Progenitor cell of endocrine pancreas (in vitro differentiated cells): ENCODE measurements at places on chromosomes 1 and 21.

DNA sequence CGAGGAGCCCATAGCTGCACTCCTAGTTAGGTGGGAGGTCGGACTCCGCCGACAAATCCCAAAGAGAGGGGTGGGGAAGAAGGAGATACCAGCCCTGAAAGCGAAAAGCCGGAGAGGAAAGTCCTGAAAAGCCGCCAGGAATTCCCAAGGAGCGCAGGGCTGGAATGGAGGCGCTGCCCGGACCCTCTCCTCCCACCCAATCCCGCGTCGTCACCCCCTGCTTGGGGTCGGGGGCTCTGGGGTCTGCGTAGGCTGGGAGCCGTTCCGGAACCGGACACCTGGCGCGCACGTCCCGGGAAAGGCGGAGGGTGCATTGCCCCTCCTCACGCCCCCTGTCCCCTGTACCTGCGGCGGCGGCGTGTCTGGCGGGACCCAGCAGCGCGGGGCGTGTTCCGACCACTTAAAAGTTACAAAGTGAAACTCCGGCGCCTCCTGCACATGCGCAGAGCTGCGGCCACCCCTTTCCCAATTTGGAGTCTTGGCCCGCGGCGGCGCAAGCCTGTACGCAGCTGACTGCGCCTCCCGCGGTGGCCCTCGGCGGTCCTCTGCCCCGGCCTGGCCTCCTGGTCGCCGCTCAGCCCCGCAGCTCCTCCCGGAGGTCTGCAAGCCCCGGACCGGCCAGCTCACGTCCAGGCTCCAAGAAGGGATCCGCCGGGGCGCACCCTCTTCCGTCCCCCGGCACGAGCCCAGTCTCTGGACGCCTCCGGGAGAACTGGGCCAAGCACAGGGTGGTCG is at the start of gene TMEM63A:
TMEM63A (minus strand) TSS at position 422 of the 735 bp plus-strand sequence. CDS start 4,800 bp downstream, outside the sequence.
- DNase-seq = peak; percentile 90

GRCh38 chr21:39057121-39057520 is 126.1 kb downstream of the PSMG1 start:
- no peak for DNase-seq

GRCh38 chr1:3115275-3116149 is 46.5 kb downstream of the PRDM16 start:
- peak; percentile 78 for DNase-seq

- DNase-seq = no peak
Measured at GRCh38 chr1:200233393-200233792, 176.4 kb downstream of the ZNF281 start.

DNA sequence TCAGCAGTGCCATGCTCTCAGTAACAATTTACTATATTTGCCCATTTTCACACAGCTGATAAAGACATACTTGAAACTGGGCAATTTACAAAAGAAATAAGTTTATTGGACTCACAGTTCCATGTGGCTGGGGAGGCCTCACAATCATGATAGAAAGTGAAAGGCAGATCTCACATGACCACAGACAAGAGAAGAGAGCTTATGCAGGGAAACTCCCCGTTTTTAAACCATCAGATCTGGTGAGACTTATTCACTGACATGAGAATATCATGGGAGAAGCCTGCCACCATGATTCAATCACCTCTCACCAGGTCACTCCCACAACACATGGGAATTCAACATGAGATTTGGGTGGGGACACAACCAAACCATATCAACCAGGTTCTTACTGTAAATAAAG is 112.1 kb upstream of the C1orf87 start:
- DNase-seq = no peak

GRCh38 chr1:45370575-45370974 is 30.3 kb upstream of the MUTYH start:
- DNase-seq = no peak

DNA sequence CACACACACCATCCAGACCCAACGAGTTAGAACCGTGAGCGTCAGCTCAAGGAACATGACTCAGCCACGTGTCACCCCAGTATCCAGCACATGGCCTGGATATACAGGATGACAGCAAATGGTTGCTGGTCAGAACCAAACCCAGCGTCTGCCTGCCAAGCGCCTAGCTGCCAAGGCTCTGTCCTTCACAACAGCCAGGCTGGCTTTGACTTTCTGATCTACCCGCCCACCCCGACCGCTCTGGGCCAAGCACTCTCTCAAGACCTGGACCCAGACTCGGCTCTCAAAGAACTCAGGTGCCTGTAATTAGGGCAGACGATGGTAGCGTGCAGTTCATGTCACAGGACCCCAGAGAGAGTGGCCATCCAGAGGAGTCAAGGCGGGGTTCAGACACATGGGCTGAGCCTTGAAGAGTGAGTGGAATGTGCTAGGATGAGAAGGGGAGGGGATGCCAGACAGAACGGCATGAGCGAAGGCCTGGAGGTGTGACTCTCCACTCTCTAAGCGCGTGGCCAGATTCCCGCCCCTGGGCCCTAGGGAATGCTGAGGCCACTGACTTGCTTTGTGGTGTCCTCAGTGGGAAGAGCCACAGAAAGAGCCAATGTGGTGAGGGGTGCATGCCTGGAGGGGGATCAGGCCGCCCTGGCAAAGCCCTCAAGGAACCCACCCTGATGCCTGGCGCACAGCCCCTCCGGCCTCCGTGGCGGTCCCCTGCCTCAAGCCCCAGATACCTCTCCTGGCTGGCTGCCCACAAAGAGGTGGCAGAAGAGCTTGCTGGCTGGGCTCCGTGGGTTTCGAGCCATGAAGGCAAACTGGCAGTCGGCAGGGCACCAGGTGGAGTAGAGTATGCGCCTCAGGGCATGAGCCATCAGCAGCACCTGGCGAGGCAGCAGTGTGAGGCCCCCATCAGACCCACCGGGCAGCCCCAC is 7.0 kb downstream of the SH2D5 start:
- DNase-seq = no peak

DNA sequence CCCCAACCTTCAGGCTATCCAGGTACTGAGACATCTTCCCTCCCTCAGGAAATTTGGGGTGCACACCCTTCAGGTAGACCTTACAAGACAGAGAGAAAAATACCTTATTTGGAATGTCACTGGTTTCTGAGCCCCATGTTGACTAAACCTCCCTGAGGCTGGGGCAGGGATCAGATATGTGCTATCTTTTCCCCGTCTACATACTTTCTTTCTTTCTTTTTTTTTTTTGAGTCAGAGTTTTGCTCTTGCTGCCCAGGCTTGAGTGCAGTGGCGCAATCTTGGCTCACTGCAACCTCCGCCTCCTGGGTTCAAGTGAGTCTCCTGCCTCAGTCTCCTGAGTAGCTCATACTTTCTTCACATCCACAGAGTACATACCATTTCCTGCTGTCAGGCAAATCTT is 1.6 kb downstream of the CYB5R1 start:
- no peak for DNase-seq

GRCh38 chr1:14112613-14113012 is 412.6 kb downstream of the PRDM2 start:
- DNase-seq = no peak

DNA sequence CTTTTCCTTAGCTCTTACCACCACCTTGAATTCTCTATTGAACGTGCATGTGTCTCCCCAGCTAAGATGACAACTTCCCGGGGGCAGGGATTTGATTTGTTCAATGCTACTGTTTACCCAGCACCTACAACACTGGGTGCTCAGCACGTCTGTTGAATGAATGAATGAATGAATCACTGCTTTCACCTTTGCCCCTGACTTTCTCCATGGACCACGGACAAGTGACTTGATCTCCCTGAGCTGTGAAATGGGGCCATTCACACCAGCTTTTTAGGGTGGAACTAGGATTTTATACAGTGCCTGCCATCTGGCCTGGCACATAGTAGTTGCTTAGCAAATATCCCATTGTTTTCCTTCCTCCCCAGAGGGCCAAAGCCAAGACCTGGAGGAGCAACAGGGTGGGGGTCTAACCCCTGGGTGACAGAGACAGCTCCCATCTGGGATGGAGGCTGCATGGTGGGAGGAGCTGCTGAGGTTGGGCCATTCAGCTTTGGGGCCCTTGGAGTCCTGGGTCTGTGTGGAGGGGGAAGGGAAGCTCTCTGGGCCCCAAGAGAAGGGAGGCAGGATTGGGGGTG is 15.7 kb downstream of the TNFRSF1B start:
- DNase-seq = no peak

- no peak for DNase-seq
Measured at GRCh38 chr1:224684979-224685425, 68.9 kb downstream of the CNIH3 start.

- no peak for DNase-seq
Measured at GRCh38 chr1:156657741-156658319, 15.9 kb downstream of the BCAN start.

DNA sequence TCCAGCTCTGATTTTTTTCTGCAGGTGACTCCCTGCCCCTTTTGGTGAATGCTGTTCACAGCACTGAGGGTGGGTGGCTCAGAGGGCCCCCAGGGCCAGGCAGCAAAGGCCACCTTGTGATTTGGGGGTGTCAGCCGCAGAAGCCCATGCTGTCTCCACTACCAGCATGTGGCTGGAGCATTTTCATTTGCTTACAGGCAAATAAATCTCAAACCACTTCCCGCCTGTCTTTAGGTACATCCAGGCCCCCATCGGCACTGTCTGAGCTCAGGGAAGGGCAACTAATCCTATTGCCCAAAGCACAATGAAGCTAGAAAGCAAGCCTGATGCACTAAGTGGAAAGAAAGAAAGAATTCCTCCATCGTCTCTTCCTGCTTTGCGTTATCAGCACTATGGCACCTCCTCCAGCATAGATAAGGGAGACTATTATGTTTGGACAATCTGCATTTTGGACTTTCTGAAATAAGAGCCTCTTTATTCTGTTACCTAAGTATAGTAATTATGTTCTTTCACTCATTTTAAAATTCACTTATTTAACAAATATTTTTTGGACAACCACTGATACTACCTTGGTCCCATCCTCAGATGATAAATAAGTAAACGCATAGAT is 100.5 kb upstream of the TLR5 start:
- DNase-seq = no peak

DNA sequence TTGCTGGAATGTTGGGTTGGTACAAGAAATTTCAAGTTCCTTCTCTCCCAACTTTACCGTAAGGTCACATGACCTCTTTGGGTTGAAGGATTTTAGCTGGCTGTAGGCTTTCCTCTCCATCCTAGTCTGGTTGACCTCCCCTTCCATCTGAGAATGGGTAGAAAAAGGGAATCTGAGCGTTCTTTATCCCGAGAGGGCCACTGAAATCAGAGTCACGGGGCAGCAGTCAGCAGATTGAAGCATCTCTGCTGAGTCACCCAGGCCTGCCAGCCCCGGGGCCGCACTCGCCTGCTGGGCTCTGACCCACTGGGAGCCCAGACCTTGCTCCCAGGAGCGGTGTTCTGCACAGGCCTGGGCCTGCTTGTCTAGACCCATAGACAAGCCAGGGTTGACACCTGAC is 31.0 kb downstream of the TMCC2 start:
- DNase-seq = no peak

DNA sequence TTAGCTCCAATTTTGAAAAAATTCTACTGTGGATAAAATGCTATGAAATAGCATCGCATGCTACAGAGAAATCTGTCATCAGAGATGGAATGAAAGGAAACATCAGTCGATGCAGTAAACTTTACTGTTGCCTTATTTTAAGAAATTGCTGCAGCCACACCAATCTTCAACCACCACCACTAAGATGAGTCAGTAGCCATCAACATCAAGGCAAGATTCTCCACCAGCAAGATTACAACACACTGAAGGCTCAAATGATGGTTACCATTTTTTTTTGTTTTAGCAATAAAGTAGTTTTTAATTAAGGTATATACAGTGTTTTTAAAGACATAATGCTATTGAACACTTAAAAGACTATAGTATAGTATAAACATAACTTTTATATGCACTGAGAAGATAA is 95.6 kb upstream of the JUN start:
- DNase-seq = no peak

DNA sequence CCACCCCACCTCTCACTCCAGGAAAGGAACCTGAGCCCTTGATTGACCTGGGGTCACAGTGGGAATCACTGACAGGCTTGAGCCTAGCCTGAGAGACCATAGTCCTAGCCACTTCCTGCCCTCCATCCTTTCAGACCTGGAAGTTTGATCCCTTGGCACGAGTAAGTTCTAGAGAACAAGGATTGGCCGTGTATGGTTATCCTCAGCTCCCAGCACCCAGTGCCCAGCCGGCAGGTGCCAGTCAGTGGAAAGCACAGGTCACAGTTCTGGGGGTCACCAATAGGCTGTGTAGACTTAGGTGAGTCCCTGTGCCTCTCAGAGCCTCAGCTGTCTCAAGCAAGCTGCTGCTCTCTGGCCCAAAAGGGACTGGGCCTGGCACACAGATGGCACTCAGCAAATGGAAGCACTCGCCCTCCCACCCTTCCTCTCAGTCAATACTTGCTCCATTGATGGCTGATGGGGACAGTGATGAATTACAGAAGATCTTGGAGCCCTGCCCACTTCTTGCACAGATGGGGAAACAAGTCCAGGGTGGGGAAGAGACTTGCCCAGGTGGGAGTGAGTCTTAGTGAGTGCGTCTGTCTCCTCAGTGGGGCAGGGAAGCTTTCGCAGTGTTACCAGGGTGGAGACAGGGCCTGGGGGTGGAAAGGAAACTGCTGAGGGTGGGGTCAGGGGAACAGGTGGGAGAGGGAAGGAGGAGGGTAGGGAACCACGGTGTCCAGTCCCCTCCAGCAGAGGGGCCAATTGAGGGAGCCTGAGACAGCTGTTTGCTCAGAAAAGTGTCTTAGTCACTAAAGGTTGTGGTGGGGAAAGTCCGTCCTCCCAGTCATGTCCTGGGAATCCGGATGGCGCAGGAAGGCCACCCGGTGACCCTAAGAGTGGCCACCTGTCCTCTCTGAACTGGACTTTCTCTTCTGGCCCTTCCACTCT is 2.6 kb upstream of the KCNQ4 start:
- no peak for DNase-seq

DNA sequence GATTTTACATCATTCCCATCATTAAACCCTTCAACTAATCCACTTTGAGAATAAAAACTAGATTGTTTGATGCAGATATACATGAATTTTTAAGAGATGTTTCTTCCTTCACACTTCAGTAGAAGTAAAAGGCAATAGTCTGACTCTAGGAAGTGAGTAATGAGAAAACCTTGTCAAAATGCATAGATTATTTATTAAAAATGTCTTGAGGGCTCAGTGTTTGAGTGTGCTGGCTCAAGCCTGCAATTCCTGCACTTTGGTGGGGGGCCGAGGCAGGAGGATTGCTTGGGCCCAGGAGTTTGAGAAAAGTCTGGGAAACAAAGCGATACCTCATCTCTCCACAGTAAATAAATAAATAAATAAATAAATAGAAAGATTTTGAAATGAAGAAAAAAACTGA is 177.1 kb downstream of the NEGR1 start:
- no peak for DNase-seq

DNA sequence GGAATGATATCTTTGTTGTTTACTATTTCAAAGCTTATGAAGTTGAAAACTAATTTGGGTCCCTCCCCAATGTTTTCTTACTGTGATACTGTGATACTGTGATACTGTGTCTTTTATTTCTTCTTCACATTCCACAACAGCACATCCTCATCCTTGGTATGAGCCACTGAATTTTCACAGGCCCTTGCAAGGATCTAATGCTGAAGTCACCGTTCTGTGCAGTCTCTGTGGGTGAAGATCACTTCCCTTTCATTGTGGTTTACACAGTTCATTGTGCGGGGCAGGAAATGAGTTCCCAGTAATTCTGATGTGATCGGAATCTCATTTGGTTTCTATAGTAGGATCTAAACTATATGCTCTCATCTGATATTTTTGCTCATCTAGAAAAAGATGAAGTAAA is 32.1 kb upstream of the PAXBP1 start:
- DNase-seq = no peak
